BJ (cell line): ENCODE measurements at places on chromosomes 7 and 10. TPM values are rescaled to one million over a fixed set of nuclear protein-coding genes. Genes with fewer than 3 reads are reported as not detected.

Gene LEP
- polyA plus RNA-seq: 0.05 TPM in 2 replicates

Gene NXPH1
- polyA plus RNA-seq: not detected in 2 replicates

Gene TMEM106B
- 25.1 and 45.0 TPM in 2 replicates for polyA plus RNA-seq

- DNase-seq: peak; percentile 42
These were observed 45.5 kb downstream of the THNSL1 start for GRCh38 chr10:25061711-25062449.

- no peak for DNase-seq
These were observed 7.9 kb upstream of the CFAP43 start for GRCh38 chr10:104240078-104240477.
